ENCODE measurements at places on chromosomes 12 and 14.

GRCh38 chr12:4046495-4046840 is 173.3 kb upstream of the PARP11 start:
- DNase-seq, result no peak

- DNase-seq, result no peak
Measured at GRCh38 chr12:122724641-122725243, 5.9 kb downstream of the HCAR1 start.

DNA sequence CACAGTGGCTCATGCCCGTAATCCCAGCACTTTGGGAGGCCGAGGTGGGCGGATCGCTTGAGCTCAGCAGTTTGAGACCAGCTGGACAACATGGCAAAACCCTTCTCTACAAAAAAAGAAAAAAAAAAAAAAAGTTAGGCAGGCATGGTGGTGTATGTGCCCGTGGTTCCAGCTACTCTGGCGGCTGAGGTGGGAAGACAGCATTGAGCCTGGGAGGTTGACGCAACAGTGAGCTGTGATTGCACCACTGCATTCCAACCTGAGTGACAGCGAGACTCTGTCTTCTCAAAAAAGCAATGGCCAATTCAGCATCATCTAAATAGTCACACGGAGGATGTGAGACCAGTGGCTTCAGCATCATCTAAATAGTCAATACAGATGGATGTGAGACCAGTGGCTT is 10.4 kb upstream of the SAMD4A start:
- DNase-seq, result no peak

- DNase-seq, result no peak
Measured at GRCh38 chr12:57726884-57727757, 11.4 kb downstream of the AGAP2 start.

- DNase-seq, result no peak
Measured at GRCh38 chr12:123936956-123937706, 35.5 kb downstream of the CCDC92 start.

DNA sequence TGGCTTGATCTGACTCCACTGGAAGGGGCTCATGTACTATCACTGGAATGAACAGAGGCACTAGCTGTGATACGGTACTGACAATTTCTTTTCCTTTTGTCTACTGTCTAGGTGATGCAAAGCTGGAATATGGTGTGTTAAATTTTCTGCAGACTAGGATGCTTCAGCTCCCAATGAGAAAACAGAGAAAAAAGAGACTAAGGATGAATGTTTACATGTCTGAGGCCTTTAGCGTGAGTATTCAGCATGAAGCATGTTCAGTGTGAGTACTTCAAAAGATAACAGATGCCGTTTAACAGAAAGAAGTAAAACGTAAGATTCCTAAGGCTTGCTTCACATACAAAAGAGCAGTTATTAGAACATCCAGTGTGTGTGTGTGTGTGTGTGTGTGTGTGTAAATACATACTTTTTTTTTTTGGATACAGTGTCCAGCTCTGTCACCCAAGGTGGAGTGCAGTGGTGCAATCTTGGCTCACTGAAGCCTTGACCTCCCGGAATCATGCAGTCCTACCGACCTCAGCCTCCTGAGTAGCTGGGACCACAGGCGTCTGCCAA is 92.3 kb upstream of the FERMT2 start:
- no peak for DNase-seq

- DNase-seq, result no peak
Measured at GRCh38 chr12:108400900-108401480, 61.9 kb upstream of the CMKLR1 start.

DNA sequence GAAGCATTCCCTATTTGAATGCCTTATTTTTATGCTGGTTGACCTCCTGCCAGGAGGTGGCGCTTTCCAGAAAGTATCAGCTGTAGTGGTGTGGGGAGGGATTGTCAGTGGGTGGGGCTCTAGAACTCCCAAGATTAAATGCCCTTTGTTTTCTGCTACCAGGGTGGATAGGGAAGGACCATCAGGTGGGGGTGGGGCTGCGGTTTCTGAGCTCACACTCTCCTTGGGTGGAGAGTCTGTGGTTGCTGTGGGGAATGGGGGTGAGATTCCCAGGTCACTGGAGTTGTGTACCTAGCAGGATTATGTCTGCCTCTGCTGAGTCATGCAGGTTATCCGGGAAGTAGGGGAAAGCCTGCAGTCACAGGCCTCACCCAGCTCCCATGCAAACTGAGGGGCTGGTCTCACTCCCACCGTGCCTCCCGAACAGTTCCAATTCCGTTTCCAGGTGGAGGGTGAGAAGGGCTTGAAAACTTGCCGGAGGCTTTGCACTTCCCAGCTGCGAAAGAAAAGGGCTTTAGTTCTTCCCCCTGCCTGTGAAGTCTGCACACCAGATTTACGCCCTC is 68.3 kb downstream of the ALG10B start:
- peak; percentile 15 for DNase-seq

DNA sequence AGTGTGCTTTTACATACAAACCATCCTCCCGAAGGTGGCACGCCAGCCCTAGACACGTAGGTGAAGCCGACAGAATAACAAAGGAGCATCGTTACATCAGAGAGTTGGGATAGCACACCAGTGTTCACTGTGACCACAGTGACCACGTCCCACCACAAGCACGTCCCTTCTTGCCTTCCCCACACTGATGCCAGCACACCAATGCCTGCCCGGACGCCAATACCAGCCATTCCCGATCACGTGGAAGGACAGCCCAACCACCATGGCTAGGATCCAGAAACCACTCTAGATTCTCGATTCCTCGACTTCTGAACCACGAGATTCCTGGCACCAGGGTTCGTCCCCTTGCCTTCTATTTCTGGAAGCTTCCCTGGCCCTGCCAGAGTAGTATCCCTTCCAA is 48.0 kb upstream of the GPR68 start:
- no peak for DNase-seq

GRCh38 chr14:50452979-50453705 is 56.5 kb upstream of the CDKL1 start:
- DNase-seq, result no peak

All from RPMI8226 (cell line).